Muscle of back (tissue), 13 donors: ENCODE measurements at places on chromosomes 13 and 19.

- no peak for DNase-seq
Measured at GRCh38 chr19:49458567-49458903, 5.5 kb downstream of the ALDH16A1 start.

- no peak for DNase-seq
Measured at GRCh38 chr13:76974618-76974975, 17.3 kb upstream of the CLN5 start.

GRCh38 chr19:33219261-33219815, 6.3 kb downstream of the SLC7A10 start:
- DNase-seq: no peak

GRCh38 chr13:27792393-27793218, at the start of gene GSX1:
Gene GSX1, plus strand, starts transcription at chr13:27792483. Its CDS starts 208 bp downstream, at chr13:27792691.
- DNase-seq: peak; percentile 86

GRCh38 chr13:23427342-23427843, 6.1 kb downstream of the SACS start:
- DNase-seq: peak; percentile 86

DNA sequence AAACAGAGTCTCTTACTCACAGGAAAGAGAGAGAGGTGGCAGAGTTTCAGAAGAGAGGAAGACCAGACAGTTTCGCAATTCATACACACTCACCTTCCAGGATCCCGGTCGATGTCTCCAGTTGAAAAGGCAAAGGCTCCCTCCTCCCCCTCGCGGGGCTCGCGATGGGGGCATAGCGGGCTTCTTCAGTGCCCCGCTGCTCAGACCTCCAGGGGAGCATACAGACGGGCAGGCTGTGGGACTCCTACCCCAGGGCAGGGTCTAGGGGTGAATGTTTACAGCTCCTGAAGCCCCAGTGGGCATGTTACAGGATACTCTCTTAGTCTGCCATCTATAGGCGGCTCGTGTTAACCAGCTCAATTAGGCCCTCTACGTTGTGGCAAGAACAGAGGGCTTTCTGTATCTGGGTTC, 139.2 kb downstream of the SLITRK5 start:
- no peak for DNase-seq

DNA sequence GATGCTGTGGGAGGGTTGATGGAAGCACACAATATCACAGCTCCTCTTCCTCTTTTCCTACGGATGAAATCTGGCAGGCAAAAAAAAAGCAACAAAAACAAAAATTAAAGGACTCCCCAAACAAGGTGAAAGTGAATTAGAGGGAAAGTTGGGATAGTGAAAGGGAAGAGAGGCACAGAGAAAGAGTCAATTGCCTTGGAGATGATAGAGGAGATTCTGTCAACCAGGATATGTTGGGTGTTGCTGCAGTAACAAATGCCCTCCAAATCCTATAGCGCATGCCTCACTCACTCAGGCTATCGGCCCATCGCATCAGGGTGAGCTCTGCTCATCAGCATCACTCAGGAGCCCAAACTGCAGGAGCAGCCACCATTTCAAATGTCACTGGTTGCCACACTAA, 119.1 kb downstream of the DLEU7 start:
- DNase-seq: no peak

DNA sequence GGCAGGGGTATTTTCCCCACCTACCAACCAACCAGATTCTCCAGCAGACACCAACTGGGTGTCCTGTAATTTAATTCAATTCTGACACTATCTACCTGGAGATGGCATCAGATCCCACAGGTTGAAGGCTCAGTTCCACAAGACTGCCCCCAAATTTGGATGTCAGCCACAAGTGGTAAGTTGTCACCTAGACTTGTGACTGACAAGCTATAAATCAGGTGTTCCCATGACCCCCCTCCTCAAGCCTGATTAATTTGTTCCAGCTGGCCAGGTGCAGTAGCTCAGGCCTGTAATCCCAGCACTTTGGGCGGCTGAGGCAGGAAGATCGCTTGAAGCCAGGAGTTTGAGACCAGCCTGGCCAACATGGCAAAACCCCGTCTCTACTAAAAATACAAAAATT, 10.6 kb upstream of the HAUS5 start:
- DNase-seq: no peak

DNA sequence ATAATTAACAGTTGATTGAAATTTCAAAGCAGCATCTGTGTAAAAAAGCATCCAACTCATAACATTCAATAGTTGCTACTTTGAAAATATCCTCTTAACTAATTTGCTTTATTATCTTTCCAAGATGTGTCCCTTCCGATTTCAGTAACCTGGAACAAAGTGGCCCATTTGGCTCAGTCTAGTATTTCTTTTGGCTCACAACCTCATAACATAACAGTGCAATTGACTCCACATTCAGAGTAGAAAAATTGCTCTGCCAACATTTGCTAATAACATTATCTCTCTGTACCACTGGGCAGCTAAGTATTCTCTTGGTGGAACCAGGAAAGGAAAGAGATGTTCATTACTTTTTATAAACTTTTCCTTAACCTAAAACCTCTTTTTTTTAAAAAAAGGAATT, 571.1 kb upstream of the ARGLU1 start:
- peak; percentile 9 for DNase-seq

DNA sequence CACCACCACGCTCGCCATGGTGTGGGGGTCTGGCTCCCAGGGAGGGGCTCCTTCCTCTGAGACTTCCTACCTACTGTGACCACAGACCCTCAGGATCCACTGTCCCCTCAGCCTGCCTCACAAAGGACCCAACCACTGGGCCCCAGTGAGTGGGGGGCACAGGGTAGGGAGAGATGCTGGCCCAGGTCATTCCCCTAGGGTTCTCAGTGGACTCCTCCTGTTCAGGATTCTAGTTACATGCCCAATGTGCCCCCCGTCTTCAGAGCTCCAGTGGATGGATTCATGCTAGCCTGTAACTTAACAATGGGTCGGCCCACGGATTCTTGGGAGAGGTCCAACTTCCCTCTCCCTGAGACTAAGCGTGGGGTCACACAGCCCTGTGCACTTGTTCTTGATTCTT, at the start of gene TSKS:
Gene TSKS, minus strand, starts transcription at position 77 of the 400 bp plus-strand sequence. Its CDS starts 59 bp downstream, at position 18.
- DNase-seq: no peak

DNA sequence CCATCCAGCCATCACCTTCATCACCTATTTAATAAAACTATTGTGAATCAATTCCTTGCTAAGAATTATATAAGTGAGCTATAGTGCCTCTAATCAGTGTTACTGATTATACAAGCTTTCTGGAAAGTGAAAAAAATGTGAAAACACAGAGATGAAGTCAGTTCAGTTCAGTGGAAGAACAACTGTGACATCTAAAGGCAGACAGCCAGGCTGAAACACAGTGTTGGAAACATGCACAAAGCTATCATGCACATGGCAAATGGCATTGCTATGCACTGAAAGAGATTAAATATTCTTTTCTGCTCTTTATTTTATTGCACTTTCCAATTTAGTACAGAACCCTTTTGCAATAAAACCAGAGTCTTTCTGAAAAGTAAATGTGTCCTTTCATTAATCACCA, 294.0 kb downstream of the RBM26 start:
- DNase-seq: no peak

- DNase-seq: no peak
Measured at GRCh38 chr19:5262721-5263120, 77.9 kb downstream of the PTPRS start.

- no peak for DNase-seq
Measured at GRCh38 chr19:1423436-1424191, 14.6 kb upstream of the RPS15 start.

DNA sequence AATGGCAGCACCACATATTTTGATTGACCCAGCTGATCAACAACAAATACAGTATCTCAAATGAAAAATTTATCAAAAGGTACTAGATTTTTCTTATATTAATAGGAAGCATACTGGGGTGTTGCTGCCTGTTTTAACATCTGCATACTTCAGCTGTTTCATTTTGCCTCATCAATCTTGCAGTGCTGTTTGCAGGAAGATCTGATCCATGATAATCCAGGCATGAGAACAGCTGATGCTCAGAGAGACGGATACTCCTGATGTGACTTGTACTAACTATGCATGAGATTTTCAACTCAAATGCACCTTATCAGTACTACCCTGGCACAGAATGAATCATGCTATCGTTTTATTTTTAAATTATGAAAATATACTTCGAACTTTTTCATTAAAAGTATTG, 2136.8 kb downstream of the PCDH9 start:
- peak; percentile 27 for DNase-seq

GRCh38 chr13:96741779-96742178, 252.5 kb downstream of the OXGR1 start:
- no peak for DNase-seq

DNA sequence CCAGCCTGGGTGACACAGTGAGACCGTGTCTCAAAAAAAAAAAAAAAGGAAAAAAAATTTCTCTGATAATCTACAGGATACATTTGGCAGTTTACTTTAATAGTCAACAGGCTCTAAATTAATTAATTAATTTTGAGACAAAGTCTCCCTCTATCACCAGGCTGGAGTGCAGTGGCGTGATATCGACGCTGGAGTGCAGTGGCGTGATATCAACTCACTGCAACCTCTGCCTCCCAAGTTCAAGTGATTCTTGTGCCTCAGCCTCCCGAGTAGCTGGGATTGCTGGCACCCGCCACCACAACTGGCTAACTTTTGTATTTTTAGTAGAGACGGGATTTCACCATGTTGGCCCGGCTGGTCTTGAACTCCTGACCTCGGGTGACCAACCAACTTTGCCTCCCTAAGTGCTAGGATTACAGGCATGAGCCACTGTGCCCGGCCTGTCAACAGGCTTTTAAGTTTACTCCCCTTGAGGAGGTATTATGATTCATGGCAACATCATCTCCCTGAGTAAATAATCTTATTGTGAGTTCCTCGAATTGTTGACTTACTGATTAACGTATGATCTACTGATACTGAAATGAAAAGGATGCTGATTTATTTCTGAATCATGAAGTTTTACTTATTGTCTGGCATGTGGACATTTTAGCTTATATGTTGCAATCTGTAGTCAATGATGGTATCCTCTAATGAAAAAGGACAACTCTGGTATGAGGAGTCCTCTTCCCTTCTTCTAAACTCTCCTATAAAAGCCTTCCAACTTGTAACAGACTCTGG, 21.3 kb upstream of the MTRF1 start:
- DNase-seq: no peak

GRCh38 chr13:106416645-106417044, 118.8 kb downstream of the EFNB2 start:
- no peak for DNase-seq

- no peak for DNase-seq
Measured at GRCh38 chr13:56906909-56907308, 233.8 kb upstream of the PRR20A start.

DNA sequence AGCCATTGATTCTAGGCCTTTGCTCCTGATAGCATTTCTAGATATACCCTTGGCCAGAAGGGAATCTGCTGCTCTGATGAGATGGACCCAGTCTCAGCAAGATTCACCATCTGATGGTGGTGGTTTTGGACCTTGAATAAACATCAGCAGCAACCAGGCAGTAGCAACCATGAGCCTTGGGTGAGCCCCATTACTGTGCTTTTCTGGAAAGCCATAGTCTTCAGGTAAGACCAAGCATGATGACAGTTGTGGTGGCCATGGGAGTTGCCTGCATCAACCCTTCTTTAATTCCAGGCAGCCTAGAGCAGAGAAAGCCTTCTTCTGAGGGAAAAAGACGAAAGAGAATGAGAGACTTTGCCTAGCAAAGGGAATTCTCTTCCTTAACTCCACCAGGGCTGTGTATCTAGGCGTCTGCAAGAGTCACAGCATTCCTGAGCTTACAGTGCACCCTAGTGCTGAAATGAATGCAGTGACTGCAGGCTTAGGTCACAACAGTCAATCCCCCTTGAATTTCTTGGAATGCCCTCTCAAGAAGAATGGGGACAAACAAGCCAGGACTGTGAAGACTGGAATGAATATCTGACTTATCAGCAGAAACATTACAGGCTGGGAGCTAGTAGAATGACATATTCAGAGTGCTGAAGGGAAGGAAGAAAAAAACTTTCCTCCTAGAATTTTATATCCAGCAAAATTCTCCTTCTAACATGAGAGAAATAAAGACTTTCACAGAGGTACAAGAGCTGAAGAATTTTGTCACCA, 942.4 kb upstream of the PCDH20 start:
- peak; percentile 29 for DNase-seq

- DNase-seq: peak; percentile 76
Measured at GRCh38 chr19:15107061-15108010, at the start of gene SYDE1. Gene SYDE1, plus strand, starts transcription at chr19:15107401. Its CDS starts 33 bp downstream, at chr19:15107434.

- no peak for DNase-seq
Measured at GRCh38 chr13:74129500-74130191, 4.6 kb downstream of the KLF12 start.

DNA sequence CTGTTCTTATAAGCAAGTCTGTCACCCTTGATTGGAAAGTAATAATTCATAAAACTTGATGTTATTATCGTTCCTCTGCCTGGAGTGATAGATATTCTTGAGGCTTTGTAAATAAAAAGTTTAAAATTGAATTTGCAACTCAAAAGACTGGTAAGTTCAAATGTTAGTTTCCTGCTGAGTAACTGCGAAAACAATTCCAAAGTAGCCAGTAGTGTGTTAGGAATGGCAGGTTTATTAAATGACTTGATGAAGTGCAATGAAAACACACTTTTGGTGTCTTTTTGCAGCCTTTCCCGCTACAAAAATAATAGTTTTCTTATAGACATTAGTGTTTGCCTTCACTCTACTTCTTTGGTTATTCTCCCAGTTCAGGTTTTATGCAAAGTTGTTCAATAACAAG, 299.3 kb downstream of the DLEU7 start:
- DNase-seq: no peak

- DNase-seq: no peak
Measured at GRCh38 chr19:940591-941291, 14.9 kb downstream of the ARID3A start.

- DNase-seq: peak; percentile 72
Measured at GRCh38 chr13:114099918-114100445, 32.4 kb downstream of the RASA3 start.

DNA sequence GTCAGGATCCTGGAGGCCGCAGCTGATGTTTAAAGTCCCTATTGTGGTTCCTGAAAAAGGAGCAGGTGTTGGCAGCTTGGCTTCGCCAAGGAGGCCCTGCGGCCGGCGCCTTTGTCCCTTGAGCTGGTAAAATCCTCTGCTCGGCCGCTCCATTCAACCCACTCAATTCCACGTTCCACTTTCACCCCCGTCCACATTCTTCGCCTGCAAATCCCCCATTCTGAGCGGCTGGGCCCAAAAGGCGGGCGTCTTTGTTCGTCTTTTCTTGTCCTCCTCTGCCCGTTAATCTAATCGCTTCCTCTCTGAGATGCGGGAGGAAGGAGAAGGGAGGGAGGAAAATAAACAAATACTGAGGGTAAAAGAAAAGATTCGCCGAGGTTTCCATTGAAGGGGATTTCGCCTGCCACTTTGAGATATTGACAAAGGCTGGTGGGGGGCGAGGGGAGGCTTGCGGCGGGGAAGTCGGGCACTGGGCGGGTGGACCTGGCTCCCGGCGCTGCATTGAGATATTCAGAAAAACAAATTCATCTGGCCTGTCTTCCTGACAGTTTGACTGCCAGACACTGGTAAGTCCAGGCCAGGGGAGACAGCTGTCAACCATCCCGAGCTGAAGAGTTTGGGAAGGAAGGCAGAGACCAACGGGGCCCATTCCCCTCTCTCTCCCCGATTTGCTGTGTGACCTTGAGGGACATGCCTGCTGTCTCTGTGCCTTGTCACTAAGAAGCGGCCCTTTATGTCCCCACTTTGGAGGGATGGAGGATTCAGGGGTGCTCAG, 37.6 kb downstream of the ZNRF4 start:
- DNase-seq: no peak
